Kidney epithelial cell (primary cell): ENCODE measurements at places on chromosomes 3 and 15. TPM values are rescaled to one million over a fixed set of nuclear protein-coding genes. Genes with fewer than 3 reads are reported as not detected.

CCDC12 gene
- total RNA-seq = 33.0 and 33.3 TPM in 2 replicates

LRRK1 gene
- 6.6 and 9.0 TPM in 2 replicates for total RNA-seq

MELTF gene
- 28.6 and 33.8 TPM in 2 replicates for total RNA-seq

RASSF1 gene
- 16.6 and 19.9 TPM in 2 replicates for total RNA-seq

MKRN3 gene
- total RNA-seq = 3.0 and 3.1 TPM in 2 replicates

ENTPD3 gene
- total RNA-seq = 0.21 and 0.29 TPM in 2 replicates

IGSF11 gene
- not detected in 2 replicates for total RNA-seq

GOLGA8M gene
- total RNA-seq = not detected in 2 replicates

ZNF80 gene
- not detected in 2 replicates for total RNA-seq

GNB4 gene
- 21.1 and 26.2 TPM in 2 replicates for total RNA-seq

C3orf20 gene
- 0.13 TPM in 1 of 2 replicates, not detected in the other for total RNA-seq

DNA sequence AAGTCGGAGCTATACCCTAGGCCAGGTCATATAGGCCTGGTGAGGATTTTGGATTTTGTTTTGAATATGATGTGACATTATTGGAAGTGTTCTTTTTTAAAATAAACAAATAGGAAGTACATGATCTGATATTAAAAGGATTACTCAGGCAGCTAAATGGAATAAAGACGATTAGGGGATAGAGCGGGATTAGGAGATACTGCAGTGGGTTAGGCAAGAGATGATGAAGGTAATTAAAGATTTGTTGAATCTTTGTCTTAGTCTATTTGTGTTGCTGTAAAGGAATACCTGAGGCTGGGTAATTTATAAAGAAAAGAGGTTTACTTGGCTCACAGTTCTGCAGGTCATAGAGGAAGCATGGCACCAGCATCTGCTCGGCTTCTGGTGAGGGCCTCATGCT, 21.3 kb downstream of the KIF15 start:
- DNase-seq = no peak

- no peak for DNase-seq
Observed at GRCh38 chr3:185960522-185961288, 22.9 kb upstream of the TRA2B start.

DNA sequence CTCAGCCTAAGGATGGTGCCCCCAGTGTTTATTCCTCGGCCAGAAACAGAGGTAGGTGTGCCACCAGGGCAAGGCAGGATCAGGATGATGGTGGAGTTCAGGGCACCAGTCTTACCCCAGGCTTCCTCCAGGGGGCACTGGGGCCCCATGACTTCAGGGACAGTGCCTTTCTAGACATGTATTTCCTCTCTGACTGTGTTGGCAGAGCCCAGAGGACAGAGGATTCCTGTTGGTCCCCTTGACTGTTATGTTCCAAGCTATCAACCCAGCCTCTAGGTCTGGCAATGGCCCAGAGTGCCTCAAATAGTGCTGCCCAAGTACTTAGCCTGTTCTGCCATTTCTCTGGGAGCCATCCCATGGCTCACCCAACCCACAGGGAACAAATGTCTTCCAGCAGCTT, 2.8 kb downstream of the HEMK1 start:
- DNase-seq = no peak

GRCh38 chr3:181292984-181293383, 303.4 kb upstream of the DNAJC19 start:
- peak; percentile 10 for DNase-seq

- DNase-seq = peak; percentile 94
Observed at GRCh38 chr3:53269888-53270880, 14.4 kb upstream of the TKT start.

DNA sequence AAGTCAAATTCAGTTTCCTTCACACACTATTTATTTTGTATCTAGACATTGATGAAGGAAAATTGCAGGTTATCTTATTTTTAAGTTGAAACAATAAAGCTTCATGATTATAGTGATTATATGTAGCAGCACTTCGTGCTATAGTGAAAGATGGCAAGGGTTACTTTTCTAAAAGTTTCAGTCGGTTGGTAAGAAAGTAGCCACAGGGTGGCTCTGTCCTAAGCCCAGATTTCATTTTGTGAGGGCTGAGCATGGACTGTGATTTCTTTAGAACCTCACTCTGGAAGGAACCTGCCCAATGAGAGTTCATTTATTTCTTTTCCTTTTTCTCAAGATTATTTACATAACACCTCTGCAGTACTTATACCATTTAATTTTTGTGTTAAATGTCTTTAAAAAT, 66.5 kb downstream of the NME9 start:
- no peak for DNase-seq

GRCh38 chr3:55963601-55964000, 476.5 kb upstream of the WNT5A start:
- no peak for DNase-seq

DNA sequence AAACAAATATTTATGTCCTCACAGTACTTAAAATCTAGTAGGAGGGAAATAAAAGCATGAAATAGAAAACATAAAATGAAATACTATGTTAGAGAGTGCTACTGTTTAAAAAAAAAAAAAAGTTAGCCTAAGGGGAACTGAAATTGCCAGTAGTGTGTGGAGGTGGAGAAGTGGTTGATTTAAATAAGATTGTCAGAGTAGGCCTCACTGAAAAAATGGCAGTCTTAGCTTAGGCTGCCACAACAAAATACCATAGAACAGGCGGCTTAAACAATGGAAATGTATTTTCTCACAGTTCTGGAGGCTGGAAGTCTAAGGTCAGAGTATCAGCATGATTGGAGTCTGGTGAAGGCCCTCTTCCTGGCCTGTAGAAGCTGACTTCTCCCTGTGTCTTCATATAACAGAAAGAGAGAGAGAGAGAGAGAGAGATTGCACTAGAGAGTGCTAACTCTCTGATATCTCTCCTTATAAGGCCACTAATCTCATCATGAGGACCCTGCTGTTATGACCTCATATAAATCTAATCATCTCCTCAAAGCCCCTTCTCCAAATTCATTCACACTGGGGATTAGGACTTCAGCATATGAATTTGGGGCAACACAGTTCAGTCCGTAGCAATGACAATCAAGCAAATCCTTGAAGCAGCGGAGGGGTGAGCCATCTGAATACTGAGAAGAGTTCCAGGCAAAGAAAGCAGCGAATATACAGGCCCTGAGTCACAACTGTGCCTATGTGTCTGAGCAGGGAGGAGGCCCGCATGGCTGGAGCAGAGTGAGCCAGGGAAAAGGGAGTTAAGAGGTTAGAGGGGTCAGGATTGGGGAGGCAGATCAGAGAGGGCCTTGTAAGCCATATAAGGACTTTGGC, 23.6 kb upstream of the LRRC34 start:
- no peak for DNase-seq

DNA sequence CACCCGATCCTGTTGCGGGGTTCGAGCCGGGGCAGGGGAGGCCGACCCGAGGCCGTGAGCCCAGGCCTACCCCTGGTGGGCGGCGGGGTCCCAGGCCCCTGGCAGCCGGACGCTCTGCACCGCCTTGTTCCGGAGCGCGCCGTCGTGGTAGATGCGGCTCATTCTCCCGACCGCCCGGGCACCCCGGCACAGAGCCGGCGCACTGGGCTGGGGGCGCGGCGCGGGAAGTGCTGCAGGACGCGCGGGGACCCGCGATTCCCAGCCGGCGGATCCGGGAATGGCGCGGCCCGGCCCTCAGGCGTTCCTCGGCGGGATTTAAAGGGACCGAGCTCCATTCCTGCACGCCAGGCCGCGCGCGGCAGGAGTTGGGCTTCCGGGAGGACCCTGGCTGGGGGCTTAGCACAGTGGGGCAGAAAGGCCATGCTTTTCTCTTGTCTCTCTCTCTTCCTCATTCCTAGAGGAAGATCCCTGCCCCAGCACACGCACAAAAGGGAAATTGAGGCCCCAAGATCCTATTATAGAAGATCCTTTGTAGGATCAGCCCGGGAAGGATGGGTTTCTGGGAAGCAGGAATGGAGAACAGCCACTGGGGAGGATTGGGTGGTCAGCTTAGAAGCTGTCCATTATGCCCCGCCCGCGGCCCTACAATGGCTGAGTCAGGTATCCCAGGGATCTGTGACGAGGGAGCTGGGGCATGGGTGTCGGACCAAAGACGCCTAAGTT, at the start of gene ARPIN:
TSS of gene ARPIN (minus strand) at position 279 of the 723 bp plus-strand sequence. CDS start at position 162, 117 bp downstream.
- DNase-seq = no peak

GRCh38 chr15:96365781-96366525, 35.5 kb downstream of the NR2F2 start:
- DNase-seq = no peak

GRCh38 chr3:188339410-188340295, 185.7 kb downstream of the LPP start:
- DNase-seq = no peak

- no peak for DNase-seq
Observed at GRCh38 chr3:106172780-106173179, 304.0 kb upstream of the CBLB start.

GRCh38 chr15:66599536-66600239, 33.9 kb upstream of the LCTL start:
- no peak for DNase-seq

DNA sequence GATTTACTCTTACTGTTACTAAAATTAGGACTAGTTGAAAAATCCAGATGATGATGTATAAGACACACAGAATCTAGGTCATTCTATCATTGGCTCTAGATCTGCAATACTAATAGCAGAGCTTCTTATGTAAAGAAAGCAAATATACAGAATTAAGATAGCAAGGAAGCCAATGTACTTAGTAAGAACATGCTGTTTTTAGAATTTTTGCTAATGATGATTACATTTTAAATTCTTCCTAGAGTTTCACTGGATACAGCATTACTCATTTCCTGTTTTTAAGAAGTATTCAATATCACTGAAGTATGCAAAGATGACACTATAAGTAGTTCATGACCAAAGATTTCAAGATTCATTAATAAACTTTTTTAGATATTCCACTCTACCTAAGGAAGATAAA, 60.7 kb downstream of the CFAP20DC start:
- no peak for DNase-seq

- DNase-seq = no peak
Observed at GRCh38 chr3:164498917-164499316, 579.4 kb downstream of the SI start.

DNA sequence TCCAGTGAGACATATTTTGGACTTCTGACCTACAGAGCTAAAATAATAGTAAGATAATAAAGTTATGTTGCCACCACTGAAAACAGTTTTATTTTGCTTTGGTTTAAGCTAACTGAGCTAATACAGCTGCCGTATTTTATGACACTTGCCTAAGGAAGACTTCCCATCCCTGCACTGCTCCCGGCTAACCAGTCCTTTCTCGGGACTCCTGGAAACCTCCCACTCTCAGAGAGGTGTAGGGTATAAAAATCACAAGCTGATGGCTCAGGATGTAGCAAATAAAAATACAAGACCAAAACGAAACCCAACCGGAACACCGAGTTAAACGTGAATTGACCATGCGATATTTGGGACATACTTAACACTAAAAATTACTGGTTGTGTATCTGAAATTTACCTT, 448 bp upstream of the KBTBD12 start:
- DNase-seq = no peak

GRCh38 chr15:86054338-86054737, 25.3 kb upstream of the AGBL1 start:
- DNase-seq = no peak

DNA sequence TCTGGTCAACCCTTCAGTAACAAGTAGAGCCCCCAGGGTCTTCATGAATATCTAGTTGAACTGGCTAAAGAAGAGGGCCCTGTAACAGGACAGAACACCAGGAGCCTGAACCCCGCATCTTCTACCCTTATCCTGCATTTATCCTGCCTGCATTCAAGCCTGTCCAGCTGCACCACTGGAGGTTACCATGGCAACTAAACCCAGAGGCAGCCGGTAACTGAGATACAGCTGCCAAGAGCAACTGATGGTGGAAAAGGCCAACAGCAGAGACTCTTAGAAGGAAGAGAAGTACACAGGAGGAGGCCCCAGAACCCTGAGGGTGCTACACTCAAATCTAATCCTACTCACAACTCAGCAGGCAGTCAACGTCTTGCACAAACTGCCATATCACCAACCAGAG, 3.7 kb upstream of the PRKAR2A start:
- DNase-seq = no peak

- DNase-seq = no peak
Observed at GRCh38 chr15:38895326-38896255, 331.0 kb upstream of the RASGRP1 start.

DNA sequence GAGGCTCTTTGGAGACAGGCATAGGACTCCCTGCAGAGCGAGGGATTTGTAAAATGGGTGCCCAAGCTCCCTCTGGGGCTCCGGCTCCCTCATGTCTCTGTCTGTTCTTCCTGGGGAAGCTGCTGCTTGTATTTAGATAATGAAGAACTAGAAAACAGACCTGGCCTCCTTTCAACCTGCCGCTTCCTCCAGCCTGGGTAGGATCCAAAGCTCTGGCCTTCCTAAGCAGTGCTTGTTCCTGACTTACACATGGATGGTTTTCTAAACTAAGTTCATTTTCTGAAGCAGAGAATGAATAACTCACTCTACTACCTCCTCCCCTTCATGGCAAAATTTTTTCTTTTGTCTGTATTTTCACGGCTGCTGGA, 36.9 kb upstream of the MYZAP start:
- no peak for DNase-seq

- DNase-seq = no peak
Observed at GRCh38 chr3:116824208-116824607, 114.6 kb downstream of the TUSC7 start.

- DNase-seq = no peak
Observed at GRCh38 chr3:187709155-187709554, 6.8 kb upstream of the RTP2 start.

- DNase-seq = no peak
Observed at GRCh38 chr3:47890126-47890827, 87.3 kb downstream of the DHX30 start.

DNA sequence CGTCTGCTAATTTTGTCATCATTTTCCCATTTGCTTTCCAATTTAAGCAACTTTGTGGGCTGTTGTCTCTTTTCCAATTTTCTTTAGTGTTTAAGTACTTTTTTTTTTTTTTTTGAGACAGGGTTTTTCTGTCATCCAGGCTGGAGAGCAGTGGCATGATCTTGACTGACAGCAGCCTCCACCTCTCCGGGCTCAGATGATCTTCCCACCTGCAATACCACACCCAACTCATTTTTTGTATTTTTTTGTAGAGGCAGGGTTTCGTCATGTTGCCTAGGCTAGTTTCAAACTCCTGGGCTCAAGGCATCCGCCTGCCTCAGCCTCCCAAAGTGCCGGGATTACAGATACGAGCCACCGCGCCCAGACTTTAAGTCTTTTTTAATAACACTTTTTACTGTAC, 26.2 kb upstream of the EIF4A2 start:
- DNase-seq = no peak

GRCh38 chr3:157117206-157117605, 42.7 kb downstream of the CCNL1 start:
- DNase-seq = no peak

DNA sequence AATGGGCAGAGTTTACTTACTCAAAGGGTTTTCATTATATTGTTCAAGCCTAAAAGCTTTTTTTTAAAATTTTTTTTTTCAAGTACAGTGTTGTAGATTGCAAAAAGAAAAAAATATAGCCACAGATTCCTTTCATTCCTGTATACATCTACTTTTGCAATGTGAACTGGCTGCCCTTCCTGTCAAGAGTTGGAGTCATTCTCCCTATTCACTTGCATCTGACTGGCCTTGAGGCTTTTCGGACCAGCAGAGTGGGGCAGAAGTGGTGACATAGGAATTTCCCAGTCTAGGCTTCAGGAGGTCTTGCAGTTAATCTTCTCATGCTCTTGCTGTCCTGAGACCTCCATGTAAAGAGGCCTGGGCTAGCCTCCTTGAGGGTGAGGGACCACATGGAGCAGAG, 218.3 kb upstream of the CFAP20DC start:
- no peak for DNase-seq

- DNase-seq = no peak
Observed at GRCh38 chr3:113607219-113607596, 74.9 kb downstream of the SIDT1 start.
